LoVo (cell line): ENCODE measurements at places on chromosomes 11 and 22.

GRCh38 chr11:5596607-5597201 lies at the start of gene TRIM6:
Gene TRIM6 (plus strand): TSS chr11:5596637. CDS start chr11:5596898, 261 bp downstream.
- peak; percentile 26 for DNase-seq

GRCh38 chr11:110757066-110757465 lies 44.8 kb upstream of the ARHGAP20 start:
- no peak for DNase-seq

- no peak for DNase-seq
These were observed 661.7 kb downstream of the DLG2 start for GRCh38 chr11:84965484-84965883.

DNA sequence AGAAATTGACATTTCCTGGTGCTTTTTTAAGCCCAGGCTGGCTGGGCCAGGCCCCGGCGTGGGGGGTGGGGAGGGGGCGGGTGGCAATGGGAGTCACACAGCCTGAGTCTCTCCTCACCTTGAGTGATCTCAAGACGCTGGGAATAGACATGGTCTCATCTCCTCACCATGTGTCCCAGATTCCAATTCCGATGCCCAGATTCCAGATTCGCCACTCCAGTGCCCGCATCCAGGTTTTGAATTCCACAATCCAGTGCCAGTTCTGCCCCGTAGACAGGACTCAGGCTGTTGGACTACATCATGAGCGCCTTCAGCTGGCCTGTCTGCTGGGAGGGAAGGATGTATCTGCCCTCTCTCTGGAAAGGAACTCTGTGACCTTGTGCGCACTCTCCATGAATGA lies 19.1 kb downstream of the KCNC1 start:
- DNase-seq, result no peak

DNA sequence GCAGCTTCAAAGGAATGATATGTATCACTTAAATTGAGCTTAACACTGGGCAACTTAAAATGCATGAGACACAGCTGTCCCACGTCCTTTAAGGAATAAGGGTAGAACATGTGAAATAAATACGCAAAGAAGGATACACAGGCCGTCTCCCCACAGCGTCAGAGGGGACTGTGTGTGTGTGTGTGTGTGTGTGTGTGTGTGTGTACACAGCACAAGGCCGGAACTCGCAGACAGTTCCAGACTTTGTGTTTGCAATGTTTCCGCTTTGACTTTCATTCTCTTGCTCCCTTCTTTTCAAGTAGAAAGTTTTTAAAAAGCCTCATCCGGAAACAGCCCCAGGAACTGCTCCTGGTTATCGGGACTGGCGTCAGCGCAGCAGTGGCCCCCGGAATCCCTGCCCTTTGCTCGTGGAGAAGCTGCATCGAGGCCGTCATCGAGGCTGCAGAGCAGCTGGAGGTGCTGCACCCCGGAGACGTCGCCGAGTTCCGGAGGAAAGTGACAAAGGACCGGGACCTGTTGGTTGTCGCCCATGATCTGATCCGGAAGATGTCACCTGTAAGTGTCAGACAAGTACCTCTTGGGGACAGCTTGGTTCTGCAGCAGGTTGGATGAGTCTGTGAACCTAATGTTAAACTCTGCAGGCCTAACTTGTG lies 13.3 kb downstream of the FAM118A start:
- DNase-seq, result no peak

- DNase-seq, result no peak
These were observed 2.4 kb upstream of the PATE1 start for GRCh38 chr11:125743681-125744080.

DNA sequence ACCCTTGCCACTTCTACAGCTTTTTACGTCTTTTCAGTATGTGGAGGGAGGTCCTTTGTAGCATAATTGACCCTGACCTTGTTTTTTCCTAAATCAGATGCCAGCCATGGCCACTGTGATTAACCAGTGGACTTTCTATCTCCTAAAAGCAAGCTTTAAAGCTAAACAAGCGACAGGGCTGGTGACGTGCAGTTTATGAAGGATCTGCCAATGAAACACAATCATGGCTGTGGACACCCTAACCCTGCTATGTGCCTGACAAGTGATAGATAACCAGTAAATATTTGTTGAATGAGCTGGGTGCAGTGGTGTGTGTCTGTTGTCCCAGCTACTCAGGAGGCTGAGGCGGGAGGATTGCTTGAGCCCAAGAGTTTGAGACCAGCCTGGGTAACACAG lies 64.2 kb downstream of the LIF start:
- no peak for DNase-seq

- DNase-seq, result no peak
These were observed 49.3 kb downstream of the LRFN4 start for GRCh38 chr11:66906061-66906733.

DNA sequence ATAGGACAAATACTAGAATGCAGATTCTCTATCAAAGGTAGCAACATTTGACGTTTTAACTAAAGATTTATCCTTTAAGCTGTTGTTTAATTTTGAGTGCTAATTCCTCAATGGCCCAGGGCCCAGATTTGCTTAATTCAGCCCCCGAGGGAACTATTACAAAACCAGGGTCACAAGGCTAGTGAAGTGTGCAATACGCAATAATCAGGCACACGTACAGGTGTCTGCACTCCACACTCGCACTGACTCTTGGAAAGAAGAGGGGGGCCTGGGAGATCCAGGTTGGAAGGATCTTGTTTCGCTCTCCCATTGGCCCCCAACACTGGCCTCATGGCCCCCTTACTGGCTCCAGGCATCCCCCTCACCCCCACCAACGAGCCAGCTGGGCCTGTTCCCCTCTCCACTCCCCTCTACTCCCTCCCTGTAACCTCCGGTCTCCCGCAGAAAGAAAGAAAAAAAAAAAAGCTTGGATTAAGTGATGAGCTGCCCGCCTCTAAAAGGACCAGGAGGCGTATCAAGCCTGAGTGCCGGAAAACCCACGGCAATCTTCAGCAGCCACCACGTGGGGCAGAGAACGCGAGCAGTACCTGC lies 2.2 kb upstream of the KIRREL3 start:
- DNase-seq, result no peak

GRCh38 chr11:105241136-105241535 lies 101.6 kb upstream of the CARD18 start:
- DNase-seq, result no peak

DNA sequence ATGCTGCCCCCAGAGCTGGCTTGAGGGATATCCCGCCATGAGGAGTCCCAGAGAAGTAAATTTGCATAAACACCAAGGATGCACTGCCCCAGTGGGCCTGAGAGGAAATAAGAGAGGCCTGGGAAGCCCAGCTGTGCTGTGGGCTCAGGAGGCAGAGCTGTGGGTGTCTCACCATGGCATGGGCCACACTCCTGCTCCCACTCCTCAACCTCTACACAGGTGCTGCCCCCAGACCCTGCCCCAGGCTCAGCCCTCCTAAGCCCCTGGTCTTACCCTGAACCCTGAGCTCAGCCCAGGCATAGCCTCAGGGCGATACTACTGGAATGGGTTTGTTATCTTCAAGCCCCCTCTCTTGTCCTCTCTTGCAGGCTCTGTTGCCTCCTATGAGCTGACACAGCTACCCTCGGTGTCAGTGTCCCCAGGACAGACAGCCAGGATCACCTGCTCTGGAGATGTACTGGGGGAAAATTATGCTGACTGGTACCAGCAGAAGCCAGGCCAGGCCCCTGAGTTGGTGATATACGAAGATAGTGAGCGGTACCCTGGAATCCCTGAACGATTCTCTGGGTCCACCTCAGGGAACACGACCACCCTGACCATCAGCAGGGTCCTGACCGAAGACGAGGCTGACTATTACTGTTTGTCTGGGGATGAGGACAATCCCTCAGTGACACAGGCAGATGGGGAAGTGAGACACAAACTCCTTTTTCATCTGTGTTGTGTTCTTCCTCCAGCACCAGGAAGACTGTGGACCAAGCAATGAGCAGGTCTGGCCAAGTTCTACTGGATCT lies 59.9 kb downstream of the GGTLC2 start:
- DNase-seq, result no peak

GRCh38 chr11:78189174-78189724 lies 530 bp downstream of the USP35 start:
- no peak for DNase-seq

- DNase-seq, result no peak
These were observed 4.9 kb downstream of the MRGPRX1 start for GRCh38 chr11:18934195-18934814.

DNA sequence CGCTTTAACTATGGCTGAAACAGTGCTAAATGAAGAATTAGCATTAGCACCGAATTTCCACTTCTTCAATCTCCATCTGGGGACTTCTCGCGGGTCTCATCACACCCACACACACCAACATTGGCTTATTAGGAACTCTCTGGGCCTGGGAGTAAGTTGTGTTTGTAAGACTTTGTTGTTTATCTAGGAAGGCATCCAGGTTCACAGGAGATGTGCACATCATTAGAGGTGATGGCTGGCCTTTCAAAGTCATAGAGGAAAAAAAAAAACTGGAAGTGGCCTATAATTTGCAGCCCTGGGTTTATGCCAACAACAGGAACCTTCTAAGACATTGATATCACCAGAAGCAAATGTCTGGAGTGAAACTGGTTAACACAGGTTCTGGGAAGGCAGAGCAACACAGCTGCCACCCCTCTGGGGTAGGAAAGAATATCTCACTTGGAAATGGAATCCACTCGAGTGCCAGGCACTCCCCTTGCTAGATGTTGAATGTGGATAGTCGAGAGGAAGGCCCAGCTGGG lies 84.5 kb downstream of the TRAF6 start:
- no peak for DNase-seq

DNA sequence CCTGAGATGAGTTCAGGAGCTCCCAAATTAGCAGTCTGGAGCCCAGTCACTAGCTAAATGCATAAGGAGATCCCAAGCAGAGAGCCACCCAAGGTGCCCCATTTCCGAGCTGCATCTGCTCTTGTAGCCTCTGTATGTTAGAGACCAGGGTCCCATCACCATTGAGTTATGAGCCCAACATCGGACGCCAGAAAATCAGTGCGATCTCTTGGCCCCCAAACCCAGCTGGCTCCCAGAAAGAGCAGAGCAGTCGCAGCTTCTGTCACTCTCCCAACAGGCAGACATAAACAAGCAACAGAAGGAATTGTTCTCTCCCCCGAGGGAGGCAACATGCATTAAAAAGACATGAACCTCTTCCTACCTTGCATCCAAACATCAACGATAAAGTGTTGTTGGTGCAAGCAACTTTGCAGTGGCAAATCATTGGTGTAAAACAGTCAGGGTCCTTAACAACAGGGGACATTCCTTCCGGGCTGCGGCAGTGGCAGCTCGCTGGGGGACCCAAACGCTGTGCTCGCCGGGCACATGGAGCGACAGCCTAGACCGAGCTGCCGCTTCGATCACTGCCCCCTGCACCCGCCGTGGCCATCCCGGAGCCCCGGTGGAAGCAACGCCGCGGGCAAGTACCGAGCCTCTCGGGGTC lies 907.1 kb downstream of the DLG2 start:
- DNase-seq, result no peak

DNA sequence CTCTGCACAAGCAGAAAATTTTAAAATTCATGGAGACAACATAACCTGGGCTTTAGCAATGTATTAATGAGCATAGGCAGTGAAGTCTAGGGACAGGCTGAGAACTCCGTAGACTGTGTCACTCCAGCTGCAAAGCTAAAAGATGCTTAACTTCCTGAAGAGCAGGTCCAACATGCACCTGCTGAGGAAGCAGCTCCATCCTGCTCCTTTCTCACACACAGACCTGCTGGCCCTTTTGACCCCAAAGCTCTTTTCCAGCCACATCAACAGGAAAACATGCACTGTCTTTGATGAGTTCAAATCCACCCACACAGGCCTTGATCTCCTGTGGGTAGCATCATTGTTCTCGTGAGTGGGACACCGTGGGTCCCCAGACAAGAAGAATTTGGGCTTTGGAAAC lies 36.0 kb downstream of the SYN3 start:
- no peak for DNase-seq

- no peak for DNase-seq
These were observed 19.5 kb downstream of the ELF5 start for GRCh38 chr11:34493926-34494595.

DNA sequence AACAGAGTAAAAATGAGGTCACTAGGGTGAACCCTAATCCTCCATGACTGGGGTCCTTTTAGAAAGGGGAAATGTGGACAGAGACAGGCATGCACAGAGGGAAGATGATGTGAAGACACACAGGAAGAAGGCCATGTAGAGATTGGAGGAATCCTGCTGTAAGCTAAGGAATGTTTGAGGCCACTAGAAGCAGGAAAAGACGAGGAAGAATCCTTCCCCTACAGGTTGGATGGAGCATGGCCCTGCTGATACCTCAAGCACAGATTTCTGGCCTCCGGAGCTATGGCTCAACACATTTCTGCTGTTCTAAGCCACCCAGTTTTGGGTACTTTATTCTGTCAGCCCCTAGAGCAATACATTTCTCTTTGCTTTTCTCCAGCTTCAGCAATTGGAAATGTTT lies 486.9 kb downstream of the MIAT start:
- no peak for DNase-seq

DNA sequence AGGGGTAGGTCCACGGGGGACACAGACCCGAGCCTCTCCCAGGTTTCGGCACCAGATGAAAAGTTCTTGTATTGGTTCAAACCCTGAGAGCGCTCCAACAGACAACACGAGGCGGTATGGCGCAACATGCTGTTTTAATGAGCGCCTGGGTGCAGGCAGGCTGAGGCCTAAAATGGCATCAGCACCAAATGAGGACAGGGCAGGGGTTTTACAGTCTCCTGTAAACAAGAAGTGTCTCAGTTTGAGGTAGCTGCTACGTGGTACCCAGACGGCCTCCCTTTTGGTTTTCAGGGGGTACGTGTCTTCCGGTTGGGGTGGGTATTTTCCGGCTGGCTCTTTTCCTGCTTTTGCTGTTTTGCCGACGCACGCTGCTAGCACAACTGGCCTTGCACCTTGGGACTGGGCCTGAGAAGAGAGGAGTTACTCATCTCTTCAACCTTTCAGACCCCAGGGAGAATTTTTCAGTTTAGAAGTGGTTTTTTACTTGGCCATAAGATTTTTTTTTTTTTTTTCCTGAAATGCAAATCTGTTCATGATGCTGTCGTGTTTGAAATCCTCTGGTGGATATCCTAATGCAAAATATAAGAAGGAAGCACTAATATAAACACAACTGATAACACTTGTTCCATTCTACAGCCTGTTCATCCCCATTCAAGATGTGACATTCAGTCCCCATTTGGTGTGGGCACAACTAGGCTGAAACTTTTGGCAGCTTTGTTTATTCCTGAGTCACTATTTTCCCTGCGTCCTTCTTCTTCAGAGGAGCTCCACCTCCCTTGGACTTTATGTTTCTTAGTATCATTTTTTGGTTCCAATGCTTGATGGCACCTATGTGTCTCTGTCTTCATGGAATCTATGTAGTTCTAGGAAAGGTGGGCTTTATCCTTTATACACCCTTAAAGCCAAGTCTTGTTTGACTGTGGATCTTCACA lies 6.5 kb downstream of the PPFIBP2 start:
- no peak for DNase-seq

GRCh38 chr11:36997656-36998055 lies 399.6 kb upstream of the RAG2 start:
- no peak for DNase-seq

- no peak for DNase-seq
These were observed 1.7 kb upstream of the SORL1 start for GRCh38 chr11:121450401-121450800.

GRCh38 chr22:46245511-46245910 lies 4.6 kb downstream of the CDPF1 start:
- no peak for DNase-seq

- DNase-seq, result no peak
These were observed 16.5 kb upstream of the DGKZ start for GRCh38 chr11:46330563-46331281.
